Pancreas (tissue), 10 donors: ENCODE measurements at places on chromosomes 5 and 9. TPM values are rescaled to one million over a fixed set of nuclear protein-coding genes. Genes with fewer than 3 reads are reported as not detected.

- no peaks in the 10 kb centered on the region for H3K4me1 ChIP-seq
- no peak overlapping the region for H3K27ac ChIP-seq
- no peak for DNase-seq
- no peaks in the 10 kb centered on the region for H3K36me3 ChIP-seq
- no peak overlapping the region for H3K4me3 ChIP-seq
- no peaks in the 10 kb centered on the region for H3K27me3 ChIP-seq
These were observed 53.5 kb downstream of the PPP2R2B start for GRCh38 chr5:146825033-146825432.

The ACER2 gene
- total RNA-seq = 8.8 TPM

The MEF2C gene
- total RNA-seq = 2.6 TPM

The FGF1 gene
- 0.08 TPM for total RNA-seq
